Thoracic aorta (tissue), 2 donors: ENCODE measurements at places on chromosomes 16 and 17. TPM values are rescaled to one million over a fixed set of nuclear protein-coding genes. Genes with fewer than 3 reads are reported as not detected.

- peak; percentile 36 for DNase-seq
Measured at GRCh38 chr17:32142038-32142856, at the start of gene RHOT1. Gene RHOT1 (plus strand): TSS chr17:32142502. CDS start chr17:32142693, 191 bp downstream.

MPV17L gene
- 8.2 TPM for total RNA-seq

- DNase-seq = no peak
Measured at GRCh38 chr16:65154321-65154720, 32.5 kb upstream of the CDH11 start.

DNA sequence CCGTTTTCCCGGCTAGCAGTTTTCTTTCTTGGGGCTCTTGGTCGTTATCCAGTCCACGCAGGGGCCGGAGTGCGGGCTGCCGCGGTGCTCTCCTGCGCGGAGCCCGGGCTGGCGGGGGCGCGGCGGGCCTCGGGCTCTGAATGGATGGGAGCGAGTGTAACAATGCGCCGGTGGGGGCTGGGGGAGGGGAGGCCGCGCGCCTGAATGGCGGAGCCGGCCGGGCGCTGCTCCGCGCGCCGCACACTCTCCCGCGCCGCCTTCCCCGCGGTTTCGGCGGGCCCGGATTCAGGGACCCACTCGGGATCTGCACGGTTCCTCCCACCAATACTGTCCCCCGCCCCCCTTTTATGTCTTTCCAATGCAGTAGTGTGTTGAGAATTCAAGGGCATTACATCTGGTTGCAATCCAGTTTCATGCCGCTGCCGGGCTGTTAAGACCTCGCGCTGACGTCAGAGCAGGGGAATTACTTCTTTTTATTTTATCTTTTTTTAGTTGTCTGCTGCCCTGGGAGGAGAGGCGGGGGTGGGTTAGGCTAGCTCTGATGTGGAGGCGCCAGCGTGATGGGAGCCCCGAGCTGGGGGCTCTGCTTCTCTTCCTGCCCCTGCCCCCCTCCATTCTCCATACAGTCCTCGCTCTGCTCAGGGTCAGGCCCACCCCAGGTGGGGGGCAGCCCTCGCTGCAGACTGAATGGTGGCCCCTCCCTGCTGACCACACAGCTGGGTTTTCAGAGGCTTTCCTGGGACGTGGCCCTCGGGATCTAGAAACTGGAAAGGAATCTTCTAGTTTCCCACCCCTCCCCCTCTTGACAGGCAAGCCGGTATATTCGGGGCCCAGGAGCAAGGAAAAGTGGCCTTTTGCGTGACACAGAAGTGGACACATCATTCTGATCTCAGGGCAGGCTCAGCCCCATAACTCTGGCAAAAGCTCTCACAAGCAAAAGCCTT lies 1.8 kb downstream of the RAI1 start:
- no peak for DNase-seq

- DNase-seq = no peak
Measured at GRCh38 chr17:16569358-16569712, 331 bp upstream of the ZNF287 start.

- DNase-seq = peak; percentile 35
Measured at GRCh38 chr17:17849147-17849820, 12.5 kb upstream of the SREBF1 start.

UBALD1 gene
- total RNA-seq = 23.8 TPM

DNA sequence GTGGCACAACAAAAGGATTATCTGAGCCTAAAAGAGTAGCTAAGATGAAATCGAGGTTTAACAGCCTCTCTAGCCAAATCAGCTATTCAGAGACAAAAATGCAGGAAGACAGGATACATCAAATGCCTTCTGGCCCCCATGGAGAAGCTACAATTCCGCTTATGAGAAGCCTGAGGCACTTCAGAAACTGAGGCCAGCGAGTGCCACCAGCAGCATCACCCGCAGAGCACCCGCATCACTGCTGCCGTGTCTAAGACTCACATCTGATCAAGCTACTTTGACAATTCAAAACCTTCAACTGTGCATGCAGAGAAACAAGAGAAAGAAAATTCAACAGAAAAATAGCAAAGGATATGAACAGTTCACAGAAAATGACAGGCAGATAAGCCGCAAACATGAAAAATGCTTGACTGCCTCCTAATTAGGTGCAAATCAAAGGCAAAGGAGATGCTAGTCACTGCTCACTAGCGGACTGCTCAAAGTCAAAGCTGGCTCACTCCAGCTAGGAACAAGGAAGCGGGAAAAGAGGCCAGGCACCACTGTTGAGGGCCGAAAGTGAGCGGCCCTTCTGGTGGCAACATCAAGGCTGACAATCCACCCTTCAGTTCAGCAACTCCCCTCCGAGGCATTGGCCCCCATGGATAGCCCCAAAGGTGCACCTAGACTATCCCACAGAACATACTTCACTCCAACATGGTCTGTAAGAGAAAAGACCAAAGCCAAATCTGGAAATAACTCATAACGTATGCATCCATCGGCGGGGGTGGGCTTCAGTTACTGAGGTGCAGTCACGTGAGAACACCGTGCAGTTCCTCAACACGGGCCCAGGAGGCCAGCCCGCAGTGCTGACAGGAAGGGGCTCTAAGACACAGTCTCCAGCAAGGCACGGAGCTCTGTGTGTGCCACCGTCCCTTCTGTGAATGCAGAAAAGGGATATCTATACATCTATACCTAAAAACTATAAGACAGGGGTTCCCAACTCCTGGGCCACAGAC lies 12.0 kb downstream of the MTHFSD start:
- DNase-seq = no peak

MRM3 gene
- total RNA-seq = 5.7 TPM

GRCh38 chr17:41529491-41529915 lies 1.4 kb upstream of the KRT19 start:
- no peak for DNase-seq

GRCh38 chr17:61387511-61388305 lies 11.9 kb upstream of the TBX2 start:
- DNase-seq = no peak

PTX4 gene
- total RNA-seq = 0.78 TPM

HAP1 gene
- not detected for total RNA-seq

NQO1 gene
- total RNA-seq = 115 TPM

DNA sequence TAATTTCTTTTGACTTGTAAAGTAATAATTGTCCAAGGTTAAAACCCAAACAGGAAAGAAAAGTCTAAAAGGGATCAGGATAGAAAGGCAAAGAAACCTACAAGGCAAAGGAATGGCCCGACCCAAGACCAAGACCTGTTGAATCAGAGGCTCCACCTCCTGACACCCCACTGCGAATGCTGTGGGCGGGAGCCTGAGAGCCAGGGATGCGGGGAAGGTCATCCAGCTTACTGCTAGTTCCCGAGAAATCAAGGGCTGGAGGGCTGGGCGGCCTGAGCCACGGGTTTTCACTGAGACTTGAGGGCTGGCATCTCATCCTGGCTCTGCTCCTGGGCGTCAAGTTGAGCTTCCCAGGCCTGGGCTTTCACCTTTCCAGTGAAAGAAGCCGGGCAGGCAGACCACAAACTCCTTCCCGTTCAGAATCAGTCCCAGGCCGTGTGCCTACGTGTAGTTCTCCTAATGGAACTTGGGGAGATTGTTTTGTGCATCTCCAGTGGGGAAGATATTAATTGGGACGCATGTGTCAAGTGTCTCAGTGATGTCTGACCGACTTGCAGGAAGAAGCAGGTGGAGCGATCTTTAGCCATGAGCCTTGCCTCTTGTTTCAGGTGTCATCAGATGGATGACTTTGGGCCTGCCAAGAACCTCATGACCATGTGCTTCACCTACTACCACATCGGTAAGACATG lies 36.9 kb downstream of the CIBAR2 start:
- DNase-seq = no peak

DNA sequence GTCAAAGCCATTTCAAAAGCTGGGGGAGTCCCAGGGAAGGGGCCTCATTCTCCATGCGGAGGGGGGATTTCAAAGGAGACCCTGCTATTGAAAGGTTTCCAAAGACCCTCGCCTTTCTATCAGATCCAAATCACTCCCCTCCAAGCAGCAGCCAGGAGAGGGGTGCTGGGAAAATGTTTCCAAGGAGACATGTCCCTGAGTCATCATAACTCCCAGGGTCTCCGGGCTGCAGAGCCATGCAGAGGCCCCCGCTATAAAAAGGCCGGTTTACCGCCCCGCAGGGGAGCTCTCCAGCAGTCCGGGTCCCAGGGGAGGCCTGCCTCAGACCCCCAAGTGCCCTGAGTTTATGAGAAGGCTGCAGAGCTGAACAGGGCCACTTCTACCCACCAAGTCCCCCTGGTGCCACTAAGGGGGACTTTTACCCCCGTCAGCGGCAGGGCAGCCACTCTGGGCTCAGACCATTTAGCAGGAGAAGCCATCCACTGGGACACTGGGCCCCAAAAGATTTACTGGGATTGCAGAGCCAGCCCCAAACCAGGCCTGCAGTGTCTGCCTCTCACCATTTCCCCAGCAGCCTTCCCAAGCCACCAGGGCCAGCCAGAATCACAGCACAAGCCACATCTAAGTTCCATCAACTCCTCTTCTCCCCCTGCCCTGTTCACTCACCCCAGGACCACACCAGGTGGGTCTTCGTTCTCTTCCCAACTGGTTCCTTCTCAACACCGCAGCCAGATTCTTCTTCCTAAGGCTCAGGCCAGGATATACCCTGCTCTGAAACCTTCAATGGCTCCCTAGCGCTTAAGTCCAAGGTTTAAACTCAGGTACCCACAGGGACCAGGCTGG lies 234.4 kb downstream of the ZNF423 start:
- no peak for DNase-seq

TVP23A gene
- total RNA-seq = 1.5 TPM

GRCh38 chr17:73823684-73824083 lies 179.4 kb upstream of the SDK2 start:
- DNase-seq = no peak

- DNase-seq = no peak
Measured at GRCh38 chr17:76969598-76970172, 101.5 kb downstream of the MGAT5B start.

DNA sequence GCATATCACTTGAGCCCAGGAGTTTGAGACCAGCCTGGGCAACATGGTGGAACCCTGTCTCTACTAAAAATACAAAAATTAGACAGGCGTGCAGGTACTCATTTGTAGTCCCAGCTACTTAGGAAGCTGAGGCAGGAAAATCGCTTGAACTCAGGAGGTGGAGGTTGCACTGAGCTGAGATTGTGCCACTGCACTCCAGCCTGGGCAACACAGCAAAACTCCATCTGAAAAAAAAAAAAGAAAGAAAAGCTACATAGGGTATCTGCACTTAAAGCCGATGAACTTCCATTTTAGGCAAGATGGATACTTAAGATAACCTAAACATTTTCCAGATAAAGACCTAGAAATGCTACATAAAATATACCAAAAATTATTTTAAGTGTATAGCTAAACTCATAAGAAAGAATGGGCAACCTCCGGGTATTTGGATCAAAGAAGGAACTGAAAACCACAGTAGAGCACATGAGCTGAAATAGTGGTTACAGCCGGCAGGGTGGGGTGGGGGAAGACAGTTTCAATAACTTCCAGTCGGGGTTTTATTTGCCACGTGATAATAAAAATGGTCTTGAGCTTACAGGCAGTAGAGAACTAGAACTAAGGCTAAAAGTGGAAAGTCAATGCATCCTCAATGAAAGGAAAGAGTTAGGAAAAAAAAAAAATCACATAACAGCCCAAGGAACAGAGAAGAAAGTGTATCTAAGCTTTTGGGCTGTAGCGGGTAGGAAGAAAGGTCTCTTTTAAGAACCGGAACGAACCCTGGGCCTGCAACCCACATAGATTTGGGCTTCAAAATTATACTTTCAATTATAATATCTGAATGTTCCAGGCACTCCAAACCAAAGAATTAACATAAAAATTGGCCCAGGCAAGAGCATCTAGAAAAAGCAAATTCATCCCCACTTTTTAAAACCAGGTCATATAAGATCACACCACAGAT lies 53.1 kb downstream of the CFDP1 start:
- DNase-seq = no peak

DNA sequence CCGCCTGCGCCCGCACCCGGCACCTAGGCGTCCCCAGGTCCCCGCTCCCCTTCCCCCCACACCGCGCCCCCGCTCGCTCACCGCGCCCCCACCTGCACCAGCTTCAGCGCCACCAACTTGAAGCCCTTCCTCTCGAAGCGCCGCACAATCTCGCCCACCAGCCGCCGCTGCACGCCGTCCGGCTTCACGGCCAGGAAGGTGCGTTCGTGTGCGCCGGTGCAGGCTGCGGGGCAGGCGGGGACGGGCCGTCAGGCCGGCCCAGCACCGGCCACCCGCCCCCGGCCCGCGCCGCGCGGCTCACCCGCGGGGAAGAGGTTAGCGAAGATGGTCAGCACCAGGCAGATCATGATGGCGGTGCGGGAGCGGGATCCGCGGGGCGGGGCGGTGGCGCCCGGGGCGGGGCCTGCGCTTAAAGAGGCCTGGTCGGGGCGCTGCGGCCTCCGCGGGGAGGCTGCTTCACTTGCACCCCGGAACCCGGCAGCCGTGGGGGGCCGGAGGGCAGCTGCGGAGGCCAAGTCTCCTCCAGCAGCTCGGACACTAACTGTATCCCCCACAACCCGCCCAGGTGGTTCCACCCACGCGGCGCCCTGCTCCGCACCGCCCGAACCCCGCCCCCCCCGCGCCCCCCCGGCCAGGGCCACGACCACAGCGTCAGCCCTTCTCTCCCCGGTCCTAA lies at the start of gene NME3:
Gene NME3, minus strand, starts transcription at position 356 of the 676 bp plus-strand sequence. Its CDS starts 9 bp downstream, at position 347.
- no peak for DNase-seq
